ENCODE measurements at places on chromosomes 5 and 9.

DNA sequence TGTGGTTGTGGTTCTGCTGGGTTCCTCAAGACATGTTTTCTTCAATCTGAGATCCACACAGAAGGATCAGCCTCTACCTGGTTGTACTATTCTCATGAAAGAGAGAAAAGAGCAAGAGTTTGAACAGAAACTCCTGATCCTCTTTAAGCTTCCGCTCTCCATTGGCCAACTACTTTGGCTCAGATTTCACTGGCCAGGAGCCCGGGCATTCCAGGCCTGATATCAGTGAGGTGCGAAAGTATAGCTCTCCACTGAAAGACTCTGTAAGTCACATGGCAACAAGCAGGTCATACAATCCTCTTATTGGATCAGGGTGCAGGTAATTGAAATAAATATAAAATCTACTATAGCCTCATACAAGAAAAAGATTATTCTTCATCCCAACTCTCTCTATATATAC, 920.5 kb downstream of the TLE4 start:
- no peak for DNase-seq

- no peak for DNase-seq
Observed at GRCh38 chr5:180006141-180006540, 65.4 kb downstream of the RNF130 start.

- no peak for DNase-seq
Observed at GRCh38 chr9:129422032-129422842, 198.7 kb downstream of the C9orf50 start.

DNA sequence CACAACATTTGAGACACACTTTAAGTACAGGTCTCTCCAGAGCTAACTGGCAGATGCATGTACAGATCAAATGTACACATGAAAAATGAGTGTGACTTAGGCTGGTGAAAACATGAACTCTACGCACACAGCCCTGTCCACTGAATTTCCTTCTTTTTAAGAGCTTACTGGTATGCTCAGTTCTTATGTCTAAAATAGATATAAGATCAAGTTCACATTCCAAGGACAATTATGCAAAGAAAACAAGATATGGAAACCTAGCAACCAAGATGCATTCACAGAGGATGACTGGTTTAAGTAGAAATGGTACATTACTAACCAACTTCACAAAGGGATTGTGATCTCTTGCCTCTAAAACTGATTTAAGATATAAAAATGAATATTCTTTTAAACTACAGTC, 56.7 kb downstream of the TLE1 start:
- DNase-seq: no peak

GRCh38 chr9:134341306-134341705, 15.1 kb downstream of the RXRA start:
- no peak for DNase-seq

- no peak for DNase-seq
Observed at GRCh38 chr9:77779010-77779409, 130.9 kb upstream of the GNA14 start.

- no peak for DNase-seq
Observed at GRCh38 chr5:40796487-40796889, 1.7 kb downstream of the PRKAA1 start.

DNA sequence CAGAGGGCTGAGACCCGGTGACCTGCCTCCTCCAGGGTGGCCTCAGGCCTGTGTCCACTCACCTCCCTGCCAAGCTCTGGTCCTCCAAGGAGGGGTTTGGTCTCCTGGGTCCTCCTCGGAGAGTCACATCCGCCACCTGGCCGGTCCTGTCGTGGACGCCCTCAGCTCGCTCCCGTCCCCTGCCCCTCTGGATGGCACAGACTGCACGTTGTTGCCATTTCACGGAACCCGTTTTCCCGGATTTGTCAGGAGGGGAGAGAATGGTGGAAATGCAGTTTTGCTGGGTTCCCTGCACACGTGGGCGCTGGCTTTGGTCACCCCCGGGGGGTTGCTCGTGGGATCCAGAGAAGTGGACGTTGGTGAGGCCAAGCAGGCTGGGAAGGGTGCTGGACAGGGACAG, 62.7 kb downstream of the RXRA start:
- DNase-seq: no peak

DNA sequence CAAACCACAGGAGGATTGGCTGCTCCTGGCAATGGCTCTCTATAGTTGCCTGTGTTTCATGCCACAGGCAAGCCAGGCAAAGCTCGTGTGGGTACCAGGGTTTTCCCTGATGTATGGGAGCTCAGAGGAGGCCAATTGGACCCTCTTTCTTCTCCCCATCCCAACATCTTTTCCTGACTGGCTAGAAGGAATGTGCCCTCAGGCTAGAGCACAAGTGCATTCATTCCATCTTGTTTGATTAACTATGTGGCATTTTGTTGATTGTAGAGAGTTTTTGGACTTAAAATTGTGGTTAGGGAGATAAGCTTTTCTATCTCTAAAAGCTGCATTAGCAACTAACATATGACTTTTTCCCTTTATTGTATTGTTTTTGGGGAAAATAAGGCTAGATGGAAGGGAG, 561.3 kb downstream of the PSAT1 start:
- no peak for DNase-seq

DNA sequence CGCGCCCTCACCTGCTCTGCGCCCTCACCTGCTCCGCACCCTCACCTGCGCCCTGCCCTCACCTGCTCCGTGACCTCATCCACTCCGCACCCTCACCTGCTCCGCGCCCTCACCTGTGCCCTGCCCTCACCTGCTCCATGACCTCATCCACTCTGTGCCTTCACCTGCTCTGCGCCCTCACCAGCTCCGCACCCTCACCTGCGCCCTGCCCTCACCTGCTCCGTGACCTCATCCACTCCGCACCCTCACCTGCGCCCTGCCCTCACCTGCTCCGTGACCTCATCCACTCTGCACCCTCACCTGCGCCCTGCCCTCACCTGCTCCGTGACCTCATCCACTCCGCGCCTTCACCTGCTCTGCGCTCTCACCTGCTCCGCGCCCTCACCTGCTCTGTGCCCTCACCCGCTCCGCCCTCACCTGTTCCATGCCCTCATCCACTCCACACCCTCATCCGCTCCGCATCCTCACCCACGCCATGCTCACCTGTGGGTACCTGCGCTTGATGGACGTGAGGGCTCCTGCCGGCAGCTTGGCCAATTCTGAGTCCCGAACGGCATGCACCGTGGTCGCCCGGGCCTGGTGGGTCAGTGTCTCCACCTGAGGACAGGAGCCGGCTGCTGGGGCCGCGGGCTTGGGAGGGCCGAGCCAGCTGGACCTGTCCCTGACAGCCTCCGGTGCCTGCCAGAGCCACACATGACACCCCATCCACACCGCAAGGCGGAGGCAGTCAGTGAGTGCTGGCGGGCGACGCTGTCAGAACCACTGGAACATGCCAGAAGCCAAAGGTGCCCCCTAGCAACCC, 35.6 kb upstream of the NSMF start:
- DNase-seq: no peak

DNA sequence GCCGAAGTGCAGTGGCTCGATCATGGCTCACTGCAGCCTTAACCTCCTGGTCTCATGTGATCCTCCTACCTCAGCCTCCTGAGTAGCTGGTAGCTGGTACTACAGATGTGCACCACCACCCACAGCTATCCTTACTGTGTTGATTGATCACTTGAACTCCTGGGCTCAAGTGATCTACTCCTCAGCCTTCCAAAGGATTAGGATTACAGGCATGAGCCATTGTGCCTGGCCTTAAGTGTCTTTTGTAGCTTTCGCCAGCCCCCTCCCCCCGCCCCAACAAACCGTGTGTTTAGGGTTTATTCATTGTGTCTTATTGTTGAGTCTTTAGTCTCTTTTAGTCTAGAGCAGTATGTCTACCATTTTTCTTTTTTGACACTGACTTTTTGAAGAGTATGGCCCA, 33.1 kb downstream of the SPIN1 start:
- DNase-seq: no peak

DNA sequence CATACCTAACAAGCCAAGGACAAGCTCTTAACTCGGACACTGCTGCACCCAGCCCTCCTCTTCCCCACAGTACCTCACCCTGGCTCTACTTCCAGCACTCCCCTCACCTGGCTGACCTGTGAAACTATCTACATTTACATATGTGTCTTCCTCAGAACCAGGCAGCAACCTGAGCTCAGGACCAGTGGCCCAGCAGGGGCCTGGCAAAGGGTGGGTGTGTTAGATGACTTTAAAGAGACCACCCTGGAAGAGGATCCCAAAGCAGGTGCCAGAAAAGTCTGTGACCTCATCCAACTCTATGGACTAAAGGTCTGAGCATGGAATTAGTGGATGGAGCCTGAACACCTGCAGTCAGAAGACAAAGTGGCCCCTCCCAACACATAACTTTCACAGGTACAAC, 400.9 kb downstream of the SPOCK1 start:
- DNase-seq: no peak

GRCh38 chr5:95619514-95620029, 315 bp upstream of the GPR150 start:
- DNase-seq: no peak

DNA sequence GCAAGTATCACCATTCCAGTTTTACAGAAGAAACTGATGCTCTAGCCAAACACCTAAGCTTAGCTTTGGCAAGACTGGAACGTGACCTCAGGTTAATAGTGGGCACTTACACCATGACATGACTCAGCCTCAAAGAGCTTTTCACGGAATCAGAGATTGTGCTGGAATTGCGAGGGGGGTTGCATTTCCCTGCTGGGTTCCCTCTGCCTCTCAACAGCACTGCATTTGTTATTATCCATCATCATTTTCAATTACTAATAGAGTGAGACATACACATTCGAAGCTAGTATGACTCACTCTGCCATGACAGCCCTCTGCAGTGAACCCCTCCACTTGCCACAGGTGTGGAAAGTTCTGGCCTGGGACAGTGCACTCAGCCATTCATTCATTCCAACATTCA, 8.0 kb downstream of the SPOCK1 start:
- DNase-seq: no peak

DNA sequence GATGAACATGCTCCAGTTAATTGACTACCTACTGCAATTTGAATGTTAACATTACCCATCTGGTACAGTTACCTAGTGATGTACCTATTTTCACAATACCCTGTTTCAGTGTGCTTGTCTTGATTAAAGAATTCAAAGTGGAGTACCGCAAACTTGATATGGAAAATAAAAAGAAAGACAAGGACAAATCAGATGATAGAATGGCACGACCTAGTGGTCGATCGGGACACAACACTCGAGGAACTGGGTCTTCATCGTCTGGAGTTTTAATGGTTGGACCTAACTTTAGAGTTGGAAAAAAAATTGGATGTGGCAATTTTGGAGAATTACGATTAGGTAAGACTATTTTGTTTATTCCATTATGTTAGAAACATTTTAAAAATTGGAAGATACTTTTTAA, 33.5 kb downstream of the CSNK1G3 start:
- DNase-seq: no peak

- peak; percentile 6 for DNase-seq
Observed at GRCh38 chr9:6488395-6488794, 75.4 kb downstream of the UHRF2 start.

DNA sequence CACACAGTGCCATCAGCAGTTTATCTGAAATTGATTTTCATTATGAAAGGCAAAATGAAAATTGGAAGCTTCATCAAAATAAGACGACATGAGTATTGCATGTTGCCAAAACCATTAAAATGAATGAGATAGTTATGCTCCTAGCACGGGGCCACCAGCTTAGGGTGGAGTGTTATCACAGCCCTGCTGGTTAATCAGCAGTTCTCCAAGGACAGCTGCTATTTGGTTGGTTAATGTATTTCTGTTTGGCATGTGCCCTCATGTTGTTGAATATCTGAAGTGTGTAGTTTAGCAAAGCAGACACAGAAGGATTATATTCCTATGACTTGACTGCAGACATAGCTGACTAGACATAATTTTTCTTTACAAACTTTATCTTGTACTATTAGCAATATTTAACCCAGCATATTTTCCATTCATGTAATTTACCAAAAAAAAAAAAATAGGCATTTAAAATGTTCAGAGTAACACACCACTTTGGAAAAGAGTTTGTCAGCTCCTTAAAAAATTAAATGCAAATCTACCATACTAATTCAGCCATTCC, 98.6 kb upstream of the PIK3R1 start:
- DNase-seq: no peak

DNA sequence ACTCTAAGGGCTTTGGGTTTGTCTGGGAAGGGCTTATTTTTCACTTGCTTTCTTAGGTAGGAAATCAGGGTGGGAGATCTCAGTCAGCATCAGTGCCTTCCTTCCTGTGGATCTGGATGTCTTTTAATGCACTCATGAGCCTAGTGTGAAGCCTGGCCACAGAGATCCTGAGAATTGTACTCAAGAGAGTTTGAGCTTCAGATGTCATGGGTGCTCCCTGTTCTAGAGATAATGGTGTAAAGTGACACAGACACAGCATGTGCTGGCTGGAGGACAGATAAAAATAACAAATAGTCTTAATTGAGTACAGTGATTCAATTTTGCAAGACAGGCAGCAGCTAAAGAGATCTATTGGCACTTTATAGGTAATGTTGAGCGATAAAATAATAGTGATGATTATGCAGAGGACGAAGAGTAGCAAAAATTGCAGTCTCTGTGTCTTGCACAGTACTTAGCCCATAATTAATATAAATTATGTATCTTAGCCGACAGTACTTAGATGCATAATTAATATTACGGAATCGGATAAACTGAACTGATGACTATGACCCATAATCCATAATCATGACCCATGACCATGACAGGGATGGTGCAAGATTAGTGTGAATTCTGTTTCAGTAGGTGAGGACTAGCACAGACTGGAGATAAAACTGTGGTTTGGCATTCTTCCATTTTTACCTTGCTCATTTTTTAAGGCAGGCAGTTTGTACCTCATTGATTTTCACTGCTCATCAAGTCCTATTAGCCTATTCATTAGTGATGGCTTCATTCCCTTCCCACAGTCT, 408.7 kb upstream of the PIK3R1 start:
- no peak for DNase-seq

- DNase-seq: no peak
Observed at GRCh38 chr5:176719113-176719739, 71.9 kb downstream of the TSPAN17 start.

GRCh38 chr5:179375831-179376365, 30.6 kb upstream of the ADAMTS2 start:
- DNase-seq: no peak

DNA sequence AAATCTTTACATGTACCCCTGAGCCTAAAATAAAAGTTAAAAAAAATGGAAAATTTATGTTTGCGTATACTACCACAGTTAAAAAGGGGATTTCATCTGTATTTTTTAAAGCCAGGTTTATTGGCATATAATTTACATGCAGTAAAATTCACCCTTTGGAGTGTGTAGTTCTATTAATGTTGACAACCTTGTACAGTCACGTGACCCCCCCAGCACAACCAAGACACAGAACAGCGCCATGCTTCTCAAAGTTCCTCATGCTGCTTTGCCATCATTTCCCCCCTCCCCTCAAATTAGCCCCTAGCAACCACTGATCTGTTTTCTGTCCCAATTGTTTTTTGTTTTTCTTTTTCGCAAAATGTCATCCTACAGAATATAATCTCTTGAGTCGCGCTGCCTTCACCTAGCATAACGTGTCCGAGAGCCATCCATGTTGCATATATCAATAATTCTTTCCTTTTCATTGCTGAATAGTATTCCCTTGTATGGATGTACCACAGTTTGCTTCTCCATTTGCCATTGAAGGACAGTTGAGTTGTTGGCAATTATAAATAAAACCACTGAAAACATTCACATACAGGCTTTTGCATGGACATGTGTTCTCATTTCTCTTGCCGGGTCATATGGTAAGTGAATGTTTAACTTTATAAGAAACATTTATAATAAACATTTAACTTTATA, 105.3 kb downstream of the LHX2 start:
- no peak for DNase-seq

Data from naive thymus-derived CD8-positive, alpha-beta T cell (primary cell).